ENCODE measurements at places on chromosomes 16 and 17.

- no peak for DNase-seq
Measured at GRCh38 chr17:78883089-78883532, 19.9 kb downstream of the CEP295NL start.

DNA sequence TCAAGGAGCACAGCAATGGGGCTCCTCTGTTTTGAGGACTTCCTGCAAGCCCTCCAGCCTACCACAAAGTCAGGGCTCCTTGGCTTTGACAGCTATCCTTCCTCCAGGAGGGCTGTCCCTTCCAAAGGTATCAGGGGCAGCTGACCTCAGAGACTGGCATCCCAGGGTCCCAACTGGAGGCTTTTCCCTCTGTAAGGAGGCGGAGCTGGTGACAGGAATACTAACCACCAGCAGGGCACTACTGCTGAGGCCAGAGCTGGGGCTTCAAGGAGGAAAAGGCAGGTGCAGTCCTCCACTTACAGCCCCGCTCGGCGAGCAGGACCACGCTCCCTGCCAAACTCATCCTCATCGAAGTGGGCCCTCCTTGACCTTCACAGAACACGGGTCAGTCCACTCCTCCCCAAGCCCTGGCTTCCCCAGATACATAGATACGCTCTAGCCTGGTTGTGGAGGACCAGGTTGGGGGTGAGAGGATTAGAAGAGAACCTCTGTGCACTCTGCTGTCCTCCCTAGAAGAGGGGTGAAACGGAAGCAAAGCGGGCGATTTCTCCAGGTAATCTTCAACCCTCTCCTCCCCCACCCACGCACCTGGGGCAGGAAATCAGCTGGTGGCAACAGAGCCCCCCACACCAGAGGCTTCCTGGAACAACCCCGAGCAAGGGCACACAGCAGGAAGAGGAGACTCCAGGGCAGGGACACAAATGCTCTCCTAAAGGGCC is 20.5 kb downstream of the ST3GAL2 start:
- DNase-seq = no peak

DNA sequence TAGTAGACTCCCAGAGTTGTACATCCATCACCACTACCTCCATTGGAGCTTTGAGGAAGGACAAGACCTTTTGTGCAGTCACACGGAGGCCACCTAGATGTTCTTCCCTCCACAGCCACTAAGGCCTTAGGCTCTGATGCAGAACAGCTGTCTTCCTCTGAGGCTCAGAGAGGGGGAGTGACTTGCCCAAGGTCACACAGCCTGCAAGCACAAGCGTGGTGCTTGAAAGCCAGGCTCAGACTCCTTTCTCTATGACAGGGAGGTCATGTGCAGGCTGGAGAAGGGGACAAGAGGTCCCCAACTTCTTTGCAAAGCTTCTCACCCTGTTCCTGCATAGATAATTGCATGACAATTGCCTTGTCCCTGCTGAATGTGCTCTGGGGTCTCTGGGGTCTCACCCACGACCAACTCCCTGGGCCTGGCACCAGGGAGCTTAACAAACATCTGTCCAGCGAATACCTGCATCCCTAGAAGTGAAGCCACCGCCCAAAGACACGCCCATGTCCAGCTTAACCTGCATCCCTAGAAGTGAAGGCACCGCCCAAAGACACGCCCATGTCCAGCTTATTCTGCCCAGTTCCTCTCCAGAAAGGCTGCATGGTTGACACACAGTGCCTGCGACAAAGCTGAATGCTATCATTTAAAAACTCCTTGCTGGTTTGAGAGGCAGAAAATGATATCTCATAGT is 12.7 kb downstream of the SCGB1C2 start:
- no peak for DNase-seq

DNA sequence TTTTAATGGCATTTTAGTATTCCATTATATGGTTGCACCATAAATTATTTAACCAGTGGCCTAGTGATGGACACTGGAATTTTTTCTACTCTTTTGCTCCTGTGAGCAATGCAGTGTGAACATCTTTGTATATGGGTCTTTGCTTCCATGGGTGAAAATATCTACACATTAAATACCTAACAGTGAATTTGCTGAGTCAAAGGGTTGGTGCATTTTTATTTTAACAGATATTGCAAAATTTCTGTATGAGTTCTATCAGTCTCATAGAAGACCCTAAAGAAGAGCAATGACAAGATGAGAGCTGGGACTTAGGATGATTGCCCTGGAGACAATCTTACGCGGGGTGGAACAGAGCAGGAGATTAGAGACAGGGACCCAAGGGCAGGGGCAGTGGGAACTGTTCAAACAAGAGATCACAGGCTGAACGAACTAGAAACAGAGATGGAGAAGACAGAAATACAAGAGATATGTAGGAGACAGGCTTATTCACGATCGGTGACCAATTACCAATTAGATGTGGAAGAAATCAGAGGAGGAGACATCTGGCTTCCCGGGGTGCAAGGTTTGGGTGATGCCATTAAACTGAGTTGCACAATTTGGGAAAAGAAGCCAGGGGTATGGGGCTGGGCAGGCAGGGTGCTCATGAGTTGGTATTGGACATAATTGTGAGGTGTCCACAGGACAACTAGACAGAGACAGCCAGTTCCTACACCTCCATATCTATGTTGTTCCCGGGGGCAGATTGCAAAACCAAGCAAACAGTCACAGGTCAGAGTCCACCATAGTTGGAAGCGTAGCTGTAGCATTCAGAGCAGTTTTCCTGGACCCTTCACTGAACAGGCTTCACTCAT is 39.9 kb upstream of the LONP2 start:
- DNase-seq = no peak

DNA sequence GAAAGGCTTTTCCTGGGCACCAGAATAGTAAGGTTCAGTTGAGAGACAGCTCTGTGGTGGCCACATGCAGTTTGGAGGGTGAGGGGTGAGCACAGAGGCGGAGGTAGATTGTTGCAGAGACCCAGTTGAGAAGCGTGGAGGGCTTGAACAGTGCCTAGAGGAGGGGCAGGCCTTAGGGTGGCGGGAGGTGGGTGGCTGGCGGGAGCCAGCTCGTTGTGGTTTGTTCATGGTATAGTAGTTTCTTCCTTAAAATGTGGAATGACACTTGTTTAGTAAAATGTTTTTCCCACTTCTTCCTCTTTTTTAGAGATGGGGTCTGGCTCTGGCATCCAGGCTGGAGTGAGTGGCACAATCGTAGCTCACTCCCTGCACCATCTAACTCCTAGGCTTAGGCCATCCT is 14.2 kb downstream of the USP10 start:
- DNase-seq = no peak

GRCh38 chr17:45693792-45694191 is 90.3 kb upstream of the CRHR1 start:
- DNase-seq = no peak

DNA sequence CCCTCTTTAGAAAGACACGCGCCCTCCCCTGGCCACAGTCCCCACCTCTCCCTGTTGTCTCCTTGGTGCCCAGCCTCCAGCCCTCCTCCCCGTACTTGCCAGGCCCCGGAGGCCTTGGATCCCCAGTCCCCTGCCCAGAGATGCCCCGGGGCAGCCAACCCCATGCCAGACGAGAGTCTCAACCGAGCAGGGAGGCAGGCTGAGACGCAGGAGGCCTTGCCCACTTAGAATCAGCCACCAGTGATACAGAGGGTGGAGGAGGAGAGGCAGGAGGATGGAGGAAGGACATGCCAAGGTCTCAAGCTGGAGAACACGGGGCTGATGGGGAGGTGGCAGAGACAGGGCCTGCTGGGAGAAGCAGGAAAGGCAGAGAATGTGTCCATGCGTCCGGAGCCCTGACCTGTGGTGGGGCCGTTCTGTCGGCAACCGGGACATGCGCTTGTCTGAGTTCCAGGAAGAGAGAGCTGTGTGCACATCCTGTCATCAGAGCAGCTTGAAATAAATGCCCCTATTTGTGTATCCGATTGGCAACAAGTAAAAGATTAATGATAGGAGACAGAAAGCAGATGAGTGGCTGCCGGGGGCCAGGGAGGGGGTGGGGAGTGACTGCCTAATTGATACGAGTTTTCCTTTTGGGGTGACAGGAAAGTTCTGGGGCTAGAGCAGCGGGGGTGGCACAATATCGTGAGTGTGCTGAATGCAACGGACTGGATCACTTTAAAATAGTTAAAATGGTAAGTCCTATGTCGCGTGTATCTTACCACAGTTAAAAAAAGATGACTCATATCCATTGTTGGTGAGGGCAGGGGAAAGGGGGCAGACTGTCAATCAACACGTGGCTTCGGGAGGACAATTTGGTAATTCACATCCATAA is 44.7 kb upstream of the MEAK7 start:
- no peak for DNase-seq

GRCh38 chr17:49110509-49110908 is 22.1 kb upstream of the B4GALNT2 start:
- no peak for DNase-seq

GRCh38 chr16:54281535-54282201 is 4.9 kb downstream of the IRX3 start:
- no peak for DNase-seq

GRCh38 chr16:50444526-50444925 is 75.7 kb upstream of the BRD7 start:
- DNase-seq = no peak

DNA sequence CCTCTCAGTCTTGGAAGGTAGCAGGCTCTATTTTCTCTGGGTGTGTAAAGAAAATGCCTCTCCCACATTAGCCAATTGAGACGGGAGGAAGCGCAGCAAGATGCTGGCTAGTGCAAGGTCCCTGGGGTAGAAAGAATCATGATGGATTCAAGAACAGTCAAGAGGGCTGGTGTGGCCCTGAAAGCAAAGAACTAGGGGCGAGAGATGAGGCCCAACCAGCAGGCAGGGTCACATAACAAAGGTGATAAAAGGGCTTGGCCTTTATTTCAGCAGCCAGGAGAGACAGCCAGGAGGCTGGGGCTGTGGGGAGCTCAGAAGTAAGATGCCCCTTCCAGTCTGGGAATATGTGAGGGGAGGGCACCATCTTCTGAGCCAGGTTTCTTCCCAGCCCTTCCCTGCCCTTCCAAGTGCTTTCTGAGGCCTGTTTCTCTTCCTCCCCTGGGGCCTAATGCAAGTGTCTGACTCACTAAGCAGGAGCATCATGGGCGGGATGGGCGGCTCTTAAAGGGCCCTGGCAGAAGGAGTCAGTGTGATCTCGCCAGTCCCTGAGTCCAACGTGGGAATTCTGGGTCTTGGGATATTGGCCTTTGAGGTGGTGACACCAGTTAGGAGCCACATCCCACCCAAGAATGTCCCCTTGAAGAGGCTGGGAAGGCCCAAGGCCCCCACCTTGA is 3.9 kb upstream of the NLRC5 start:
- DNase-seq = no peak

GRCh38 chr17:54899721-54900456 is 763 bp upstream of the TOM1L1 start:
- no peak for DNase-seq

GRCh38 chr16:49483651-49484450 is 110.2 kb downstream of the C16orf78 start:
- DNase-seq = no peak

Data from stimulated activated CD4-positive, alpha-beta T cell treated with anti-CD3 and anti-CD28 coated beads, TNF-alpha, amount 100 ng/mL, for 48 hours (primary cell).